Hematopoietic multipotent progenitor cell treated with erythropoietin and hydrocortisone succinate and interleukin-3 and kit ligand, for 8 days (in vitro differentiated cells): ENCODE measurements at places on chromosomes 12 and 14.

DNA sequence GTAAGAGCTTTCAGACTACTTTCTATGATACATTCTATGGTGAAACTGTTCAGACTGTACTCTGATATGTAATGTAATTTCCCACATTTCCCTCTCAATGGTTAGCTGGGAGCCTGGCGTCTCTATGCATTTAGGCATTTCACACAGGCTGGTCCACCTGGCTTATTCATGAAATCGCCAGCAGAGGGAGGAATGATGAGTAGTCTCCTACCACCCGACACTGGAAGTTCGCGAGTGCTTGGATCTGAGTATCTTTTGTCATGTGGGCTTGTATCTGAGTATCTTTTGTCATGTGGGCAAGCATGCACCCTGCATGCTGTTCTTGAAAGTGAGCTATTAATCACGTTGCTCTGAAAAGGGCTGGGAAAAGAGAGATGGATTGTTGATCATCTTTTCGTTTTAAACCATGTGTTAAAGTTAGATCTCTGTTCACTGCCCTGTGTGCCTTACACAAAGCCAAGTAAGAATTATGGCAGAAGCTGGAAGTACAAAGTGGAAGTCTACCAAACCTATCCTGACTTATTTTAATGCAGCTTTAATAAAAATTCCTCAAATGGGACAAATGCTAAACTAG is 235.0 kb downstream of the ATP23 start:
- DNase-seq, result peak; percentile 53

GRCh38 chr12:16183541-16183940 is 93.9 kb downstream of the SLC15A5 start:
- DNase-seq, result no peak

DNA sequence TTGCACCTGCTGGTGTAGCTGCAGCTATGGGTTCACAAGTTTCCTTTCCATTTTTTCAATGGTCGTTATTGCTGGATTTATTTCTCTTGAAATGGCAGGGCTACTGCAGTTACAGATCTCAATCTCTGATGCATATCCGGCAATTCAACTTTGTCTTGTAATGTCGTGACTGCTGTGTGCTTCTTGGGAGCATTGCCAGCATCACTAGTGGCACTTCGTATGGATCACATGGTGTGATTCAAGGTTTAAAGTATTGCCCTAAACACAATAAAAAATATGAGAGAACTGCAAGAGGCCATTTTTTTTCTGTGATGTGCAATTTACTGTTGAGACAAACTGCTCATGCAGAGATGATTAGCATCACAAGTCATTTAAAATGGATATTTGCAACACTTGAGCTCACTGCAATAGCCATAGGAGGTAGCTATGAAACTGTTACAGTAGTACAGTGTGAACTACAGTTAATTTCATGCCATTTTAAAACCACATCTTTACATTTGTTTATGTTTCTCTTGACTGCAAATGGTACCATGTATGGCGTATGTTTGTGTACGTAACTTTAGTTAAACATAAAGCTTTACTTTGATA is 217.4 kb upstream of the PDE3A start:
- DNase-seq, result no peak

DNA sequence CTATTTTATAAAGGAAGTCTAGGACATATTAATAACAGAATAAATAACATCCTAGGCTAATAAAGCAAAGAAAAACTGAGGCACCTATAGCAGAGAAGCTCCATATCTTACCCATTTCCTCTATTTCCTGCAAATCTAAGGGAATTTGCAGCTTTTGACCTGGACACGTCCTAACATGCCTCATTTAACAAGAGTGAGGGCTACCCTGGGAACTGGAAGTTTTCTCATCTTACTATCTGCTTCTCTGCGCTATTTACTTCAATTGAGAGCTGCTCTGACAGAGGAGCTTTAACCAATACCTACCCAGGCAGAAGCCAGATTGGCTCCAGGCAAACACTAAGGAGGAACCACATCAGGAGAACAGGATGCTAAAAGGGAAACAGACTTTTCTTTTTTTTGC is 5.7 kb downstream of the YBX3 start:
- no peak for DNase-seq

DNA sequence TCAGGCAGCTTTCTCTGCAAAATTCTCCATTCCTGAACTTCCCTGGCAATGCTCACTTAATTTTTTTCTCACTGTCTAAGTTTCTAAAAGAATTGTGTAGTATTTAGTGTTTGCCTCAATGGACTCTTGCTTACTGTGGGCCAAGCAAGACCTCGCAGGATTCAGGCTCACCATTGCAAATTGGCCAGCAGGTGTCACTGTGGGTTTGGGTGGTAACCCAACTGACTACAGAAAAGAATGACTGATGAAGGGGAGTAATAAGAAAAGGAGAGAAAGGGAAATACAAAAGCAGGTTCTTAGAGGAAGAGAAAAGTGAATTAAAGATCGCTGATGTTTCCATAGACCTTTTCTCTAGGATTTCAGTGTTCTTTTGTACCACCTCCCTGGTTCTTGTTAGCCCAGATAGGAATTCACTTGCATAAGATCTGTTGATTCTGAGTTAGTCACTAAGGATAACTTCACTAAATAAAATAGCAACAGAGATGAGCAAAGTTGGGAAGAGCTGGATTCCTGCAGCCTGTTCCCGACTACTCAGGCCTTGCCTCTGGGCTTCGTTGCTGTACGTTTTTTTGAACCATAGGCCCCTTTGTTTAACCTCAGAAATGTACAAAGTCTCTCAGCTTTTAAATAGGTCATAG is 386.5 kb upstream of the DDHD1 start:
- DNase-seq, result peak; percentile 68

DNA sequence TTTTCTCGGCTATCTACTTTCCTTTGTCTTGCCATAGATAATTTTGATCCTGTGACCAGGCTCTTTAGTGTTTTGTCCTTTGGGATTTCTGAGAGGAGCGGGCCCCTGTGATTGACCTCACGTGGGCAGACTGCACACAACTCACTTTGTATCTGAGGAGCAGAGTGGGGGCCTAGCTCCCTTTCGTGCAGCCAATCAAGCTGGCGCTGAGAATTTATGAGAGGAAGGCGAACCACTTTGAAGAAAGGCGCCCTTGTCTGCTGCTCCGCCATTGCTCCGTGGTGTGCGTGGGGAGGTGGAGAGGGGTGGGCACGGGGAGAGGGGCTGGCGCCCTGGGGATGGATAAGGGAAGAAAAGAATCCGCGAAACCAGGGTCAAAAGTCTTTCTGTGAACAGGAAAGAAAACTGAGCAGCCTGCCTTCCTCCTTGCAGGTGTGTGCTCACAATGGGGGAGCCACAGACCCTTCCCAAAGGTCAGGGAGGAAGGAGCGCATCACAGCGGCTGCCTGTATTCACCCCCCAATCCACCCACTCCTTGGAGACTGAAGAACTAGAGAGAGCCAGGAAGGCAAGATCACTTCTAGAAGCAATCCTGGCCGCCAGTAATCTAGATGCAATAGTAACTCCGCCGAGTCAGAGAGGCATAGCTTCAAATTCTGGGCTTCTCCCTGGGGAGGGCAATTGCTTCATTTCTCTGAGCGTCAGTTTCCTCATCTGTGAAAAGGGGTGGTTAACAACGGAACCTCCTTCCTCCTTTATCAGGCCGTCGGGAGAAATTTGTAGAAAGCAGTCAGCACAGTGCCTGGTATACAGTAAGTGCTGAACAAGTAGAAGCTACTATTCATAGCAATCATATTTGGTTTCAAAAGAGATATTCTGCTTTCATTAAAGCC is 24.9 kb upstream of the MED13L start:
- DNase-seq, result no peak

DNA sequence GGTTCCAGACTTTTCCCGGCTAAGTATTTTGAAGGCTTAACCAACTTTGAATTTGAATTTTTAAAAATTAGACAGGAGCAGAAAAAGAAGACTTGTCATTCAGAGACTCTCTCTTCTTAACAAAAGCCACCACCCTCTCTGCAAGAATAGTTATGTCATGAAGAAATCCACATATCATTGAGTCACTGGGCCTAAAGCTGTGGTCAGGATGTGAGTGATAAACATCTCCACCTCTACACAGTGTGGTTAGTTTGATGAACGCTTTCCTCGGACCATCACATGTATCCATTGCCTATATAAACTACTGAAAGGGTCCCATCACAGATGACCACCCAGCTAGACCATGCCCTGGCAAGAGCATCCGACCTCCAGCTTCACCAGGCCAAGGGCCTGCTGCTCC is 226.1 kb downstream of the KSR2 start:
- no peak for DNase-seq

DNA sequence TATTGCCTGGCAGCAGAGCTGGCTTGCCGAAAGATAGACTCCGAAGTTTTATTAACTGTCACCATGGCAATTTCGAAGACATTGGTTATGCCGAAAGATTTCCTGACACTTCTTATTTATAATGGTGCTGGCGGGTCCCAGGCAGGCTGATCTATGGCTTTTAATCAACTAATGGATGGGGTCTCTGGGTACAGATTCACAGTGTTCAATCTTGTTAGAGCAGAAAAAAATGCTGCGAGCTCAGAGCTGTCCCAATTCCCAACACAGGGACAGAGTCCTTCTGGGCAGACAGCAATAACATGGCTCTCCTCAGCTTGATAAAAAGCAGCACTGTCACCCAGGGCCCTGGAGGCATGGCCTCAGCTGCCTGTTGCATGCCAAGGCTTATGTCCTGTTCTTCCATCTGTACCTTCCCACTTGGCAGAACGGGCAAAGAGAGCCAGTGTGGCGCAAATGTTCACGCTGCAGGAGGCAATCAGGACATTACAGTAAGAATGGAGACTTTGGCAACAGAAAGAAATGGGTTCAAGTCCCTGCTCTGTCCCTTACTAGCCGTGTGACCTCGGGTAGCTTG is 228.2 kb upstream of the PWP1 start:
- DNase-seq, result no peak

DNA sequence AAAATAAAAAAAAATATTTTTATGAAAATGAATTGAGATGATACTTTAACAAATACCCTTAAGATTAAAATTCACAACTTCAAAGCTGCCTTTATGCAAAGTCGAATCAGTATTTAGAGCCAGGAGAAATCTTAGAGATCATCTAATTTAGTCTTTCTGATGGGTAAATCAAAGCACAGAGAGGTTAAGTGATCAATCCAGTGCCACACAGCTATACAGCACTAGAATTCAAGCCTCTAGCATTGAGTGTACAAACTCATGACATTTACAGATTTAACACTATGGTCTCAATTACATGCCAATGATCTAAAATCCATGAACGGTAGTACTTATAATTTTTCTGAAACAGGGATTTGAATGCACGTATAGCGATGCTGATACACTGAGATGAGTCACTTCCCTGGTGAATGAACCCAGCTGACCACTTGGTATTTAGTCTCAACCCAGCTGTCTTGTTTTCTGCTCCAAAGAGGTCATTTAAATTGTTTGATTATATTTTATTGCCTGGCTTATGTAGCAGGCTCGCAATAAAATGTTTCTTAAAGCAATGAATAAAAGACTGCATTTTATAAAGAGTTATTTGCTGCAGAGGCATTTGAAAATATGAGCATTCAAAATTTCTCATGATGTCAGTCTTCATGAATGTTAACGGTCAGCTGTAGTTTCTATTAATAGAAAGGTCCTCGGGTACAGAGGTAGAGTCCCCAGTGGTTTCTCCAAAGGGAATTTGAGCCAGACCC is 152.4 kb upstream of the PRICKLE1 start:
- no peak for DNase-seq

- no peak for DNase-seq
Observed at GRCh38 chr12:76117067-76117691, 32.7 kb upstream of the NAP1L1 start.
